Adipocyte (in vitro differentiated cells): ENCODE measurements at places on chromosomes 6 and 20.

DNA sequence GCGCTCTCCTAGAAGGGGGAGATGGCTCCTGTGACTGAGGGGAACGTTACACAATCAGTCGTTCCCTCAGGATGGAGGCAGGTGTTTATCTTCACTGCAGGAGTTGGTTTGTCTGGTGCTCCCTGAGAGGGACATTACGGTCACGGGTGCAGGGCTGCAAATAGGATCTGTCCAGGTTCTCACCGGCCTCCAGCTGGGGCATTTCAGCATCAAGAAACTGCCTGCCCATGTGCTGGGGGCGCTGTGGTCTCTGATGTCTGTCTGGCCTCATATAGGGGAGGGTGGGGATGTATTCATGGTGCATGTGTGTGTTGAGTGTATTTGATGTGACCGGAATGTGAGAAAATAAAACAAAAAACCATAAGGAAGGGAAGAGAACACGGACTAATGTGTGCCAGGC, 77.1 kb downstream of the TBC1D7 start:
- DNase-seq: no peak

- DNase-seq: no peak
These were observed 11.6 kb downstream of the CCN6 start for GRCh38 chr6:112065426-112065986.

GRCh38 chr6:132569170-132569569, 952 bp upstream of the TAAR6 start:
- no peak for DNase-seq

- DNase-seq: no peak
These were observed 53.8 kb upstream of the SUPT3H start for GRCh38 chr6:45431317-45432065.

DNA sequence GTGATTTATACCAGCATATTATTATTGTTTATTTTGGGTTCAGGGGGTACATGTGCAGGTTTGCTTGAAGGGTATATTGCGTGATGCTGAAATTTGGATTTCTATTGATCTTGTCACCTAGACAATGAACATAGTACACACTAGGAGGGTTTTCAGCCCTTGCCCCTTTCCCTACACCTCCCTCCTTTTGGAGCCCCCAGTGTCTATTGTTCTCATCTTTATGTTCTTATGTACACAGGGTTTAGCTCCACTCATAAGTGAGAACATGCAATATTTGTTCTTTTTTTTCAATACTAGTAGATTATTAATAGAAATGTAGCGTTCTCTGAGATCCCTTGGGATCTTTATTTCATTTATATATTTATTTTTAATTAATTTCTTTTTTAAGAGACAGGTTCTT, 79.2 kb upstream of the MRAP2 start:
- no peak for DNase-seq
